ENCODE measurements at places on chromosomes 1 and 21.

- no peaks in the 10 kb centered on the region for H3K4me1 ChIP-seq
- H3K27me3 ChIP-seq, result no peaks in the 10 kb centered on the region
- H3K4me3 ChIP-seq, result no peak overlapping the region
- DNase-seq, result no peak
- H3K36me3 ChIP-seq, result no peaks in the 10 kb centered on the region
Observed at GRCh38 chr1:195721210-195721971, 886.8 kb downstream of the KCNT2 start.

DNA sequence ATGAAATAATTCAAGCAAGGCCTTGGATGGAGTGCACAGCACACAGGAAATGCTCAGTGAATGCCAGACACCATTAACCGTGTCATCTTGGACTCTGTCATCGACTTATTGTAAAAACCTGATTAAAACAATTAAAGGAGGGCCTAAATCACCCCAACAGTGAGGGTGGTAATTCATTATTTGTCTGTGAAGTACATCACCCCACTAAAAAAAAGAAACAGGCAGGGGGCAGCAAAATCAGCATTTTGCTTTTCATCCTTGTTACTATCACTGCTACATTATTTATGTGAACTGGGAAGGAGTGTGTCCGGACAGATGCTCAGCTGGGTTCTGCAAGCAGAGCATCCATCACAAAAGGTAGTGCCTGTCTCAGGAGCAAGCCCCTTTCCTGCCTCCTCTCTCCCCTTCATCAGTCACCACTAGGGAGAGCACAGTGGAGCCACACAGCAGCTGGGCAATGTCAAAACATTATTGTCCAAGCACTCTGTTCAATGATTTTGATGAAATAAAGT lies 98.5 kb downstream of the RERE start:
- no peak overlapping the region for H3K27ac ChIP-seq
- no peak overlapping the region for H3K4me3 ChIP-seq
- no peak for DNase-seq
- peaks cover 6% of the 10 kb centered on the region for H3K36me3 ChIP-seq
- H3K27me3 ChIP-seq, result no peaks in the 10 kb centered on the region

DNA sequence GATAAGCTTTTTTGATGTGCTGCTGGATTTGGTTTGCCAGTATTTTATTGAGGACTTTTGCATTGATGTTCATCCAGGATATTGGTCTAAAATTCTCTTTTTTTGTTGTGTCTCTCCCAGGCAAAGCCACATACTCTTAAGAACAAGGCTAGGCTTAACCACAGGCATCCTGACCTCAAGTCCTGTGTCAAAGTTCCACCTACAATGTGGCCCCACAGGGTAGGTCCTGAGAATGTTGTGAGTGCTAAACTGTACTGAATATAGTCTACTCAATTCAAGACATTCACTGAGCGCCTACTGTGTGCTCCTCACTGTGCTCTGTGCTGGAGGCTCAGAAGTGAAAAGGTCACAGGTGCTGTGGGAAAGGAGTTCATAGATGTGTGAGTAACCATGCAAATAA lies 20.6 kb downstream of the DDAH1 start:
- H3K27ac ChIP-seq, result no peak overlapping the region
- no peak for DNase-seq
- H3K4me1 ChIP-seq, result no peaks in the 10 kb centered on the region
- H3K27me3 ChIP-seq, result peaks cover 3% of the 10 kb centered on the region

- H3K27ac ChIP-seq, result no peak overlapping the region
- H3K36me3 ChIP-seq, result peaks cover 4% of the 10 kb centered on the region
- peaks cover 5% of the 10 kb centered on the region for H3K27me3 ChIP-seq
- H3K4me3 ChIP-seq, result no peak overlapping the region
- no peak for DNase-seq
Observed at GRCh38 chr1:197806718-197807117, 31.4 kb upstream of the DENND1B start.

DNA sequence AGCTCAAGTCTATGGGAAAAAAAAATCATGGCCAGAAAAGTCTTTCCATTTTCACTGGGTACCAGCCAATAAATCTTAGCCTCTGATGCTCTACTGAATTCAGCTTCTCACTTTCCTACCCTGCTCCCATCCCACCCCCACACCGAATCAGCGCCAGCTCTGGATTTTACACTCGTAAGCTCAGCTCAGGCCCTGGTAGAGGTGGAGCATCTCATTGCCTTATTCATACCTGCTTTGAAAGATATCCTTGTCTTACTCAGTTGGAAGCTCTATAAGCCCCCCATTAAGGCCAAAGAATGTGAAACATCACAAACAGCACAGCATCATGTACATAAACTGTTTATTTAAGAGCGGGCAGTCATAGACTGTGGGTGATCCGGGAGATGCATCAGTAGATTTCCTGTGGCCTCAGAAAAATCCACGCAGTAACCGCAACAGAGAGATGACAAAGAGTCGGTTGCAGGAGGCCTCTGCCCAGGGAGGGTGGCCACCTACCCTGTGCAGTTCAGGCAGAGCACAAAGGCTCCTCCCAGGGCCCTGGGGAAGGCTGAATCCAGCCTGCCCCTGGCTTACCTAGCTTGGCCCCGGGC lies 36.4 kb upstream of the ETS2 start:
- peaks cover 27% of the 10 kb centered on the region for H3K4me1 ChIP-seq
- H3K36me3 ChIP-seq, result no peaks in the 10 kb centered on the region
- H3K4me3 ChIP-seq, result peak overlapping the region; percentile 48
- H3K27ac ChIP-seq, result no peak overlapping the region

DNA sequence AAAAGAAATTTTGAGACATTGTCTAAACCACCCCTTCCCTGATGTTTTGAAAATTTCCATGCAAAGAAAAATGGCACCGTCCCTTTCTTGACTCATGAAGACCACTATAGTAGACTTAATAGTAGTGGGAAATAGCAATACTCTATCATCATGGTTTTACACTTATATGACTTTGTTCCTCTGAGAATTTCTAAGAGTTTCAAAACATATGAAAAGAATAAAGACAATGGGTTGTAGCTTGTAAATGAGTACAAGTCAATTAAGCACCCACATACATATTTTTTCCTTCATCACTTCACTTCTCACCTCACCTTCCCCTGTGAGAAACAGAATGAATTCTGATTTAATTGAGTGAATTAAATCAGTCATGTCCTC lies 151.7 kb downstream of the LYPLAL1 start:
- peak overlapping the region; percentile 17 for H3K27ac ChIP-seq
- H3K36me3 ChIP-seq, result peaks cover 16% of the 10 kb centered on the region
- no peak for DNase-seq
- no peak overlapping the region for H3K4me3 ChIP-seq

DNA sequence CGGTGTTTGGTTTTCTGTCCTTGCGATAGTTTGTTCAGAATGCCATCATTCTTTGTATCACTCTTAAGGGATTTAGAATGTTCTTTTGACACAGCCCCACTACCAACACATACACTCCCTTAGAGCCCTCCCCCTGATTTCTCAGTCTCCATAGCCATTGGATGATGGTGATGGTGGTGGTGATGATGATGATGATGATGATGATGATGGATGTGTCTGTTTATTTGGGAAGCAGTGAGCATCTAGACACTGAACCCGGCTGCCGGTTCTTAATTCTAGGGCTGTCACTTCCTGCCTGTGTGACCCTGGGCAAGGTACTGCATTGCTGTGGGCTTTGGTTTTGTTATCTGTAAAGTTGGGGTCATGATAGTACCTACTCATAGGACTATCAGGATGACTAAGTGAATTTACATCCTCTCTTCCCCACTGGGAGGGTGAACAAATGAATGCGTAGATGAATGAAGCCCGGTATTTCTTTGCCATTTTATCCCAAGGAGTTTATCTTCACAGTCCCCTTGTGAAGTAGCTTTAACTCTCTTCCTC lies 100.7 kb downstream of the HUNK start:
- H3K27me3 ChIP-seq, result peaks cover 5% of the 10 kb centered on the region
- DNase-seq, result no peak
- H3K4me3 ChIP-seq, result no peak overlapping the region
- H3K27ac ChIP-seq, result no peak overlapping the region

DNA sequence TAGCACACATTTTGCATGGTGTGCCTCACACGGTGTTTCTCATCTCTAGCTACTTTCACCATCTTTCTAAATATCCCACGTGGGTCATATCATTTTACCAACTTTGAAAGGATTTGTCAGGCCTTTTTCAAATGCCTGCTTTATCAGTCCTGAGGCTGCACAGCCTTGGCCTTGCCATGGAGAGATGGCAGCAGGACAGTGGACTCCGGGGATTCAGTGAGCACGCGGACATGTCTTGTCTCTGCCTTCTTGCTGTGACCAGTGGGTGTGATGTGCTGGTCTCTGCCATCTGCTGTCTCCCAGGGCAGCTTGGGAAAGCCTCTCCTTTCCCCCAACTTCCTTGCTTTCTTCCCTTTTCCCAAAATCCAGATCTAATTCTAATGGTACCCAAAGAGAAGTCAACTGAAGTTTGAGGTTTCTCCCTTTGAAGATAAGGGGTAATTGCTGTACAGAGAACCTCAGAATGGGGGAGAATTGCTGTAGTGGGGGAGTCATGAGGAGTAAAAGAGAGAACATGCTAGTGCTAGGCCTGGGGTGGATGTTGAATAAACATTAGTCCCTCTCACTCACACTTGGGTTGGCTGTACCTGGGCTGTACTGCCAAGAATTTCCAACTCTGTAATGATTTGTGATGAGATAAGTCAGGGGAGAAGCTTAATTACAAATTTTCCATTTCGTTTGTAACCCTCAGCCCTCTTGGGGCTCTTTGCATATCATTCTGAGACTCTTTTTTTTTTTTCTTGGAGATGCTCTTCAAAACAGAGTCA lies 99.5 kb downstream of the GALNT2 start:
- no peaks in the 10 kb centered on the region for H3K36me3 ChIP-seq
- no peak overlapping the region for H3K4me3 ChIP-seq
- no peaks in the 10 kb centered on the region for H3K27me3 ChIP-seq
- DNase-seq, result no peak
- peaks cover 38% of the 10 kb centered on the region for H3K4me1 ChIP-seq

DNA sequence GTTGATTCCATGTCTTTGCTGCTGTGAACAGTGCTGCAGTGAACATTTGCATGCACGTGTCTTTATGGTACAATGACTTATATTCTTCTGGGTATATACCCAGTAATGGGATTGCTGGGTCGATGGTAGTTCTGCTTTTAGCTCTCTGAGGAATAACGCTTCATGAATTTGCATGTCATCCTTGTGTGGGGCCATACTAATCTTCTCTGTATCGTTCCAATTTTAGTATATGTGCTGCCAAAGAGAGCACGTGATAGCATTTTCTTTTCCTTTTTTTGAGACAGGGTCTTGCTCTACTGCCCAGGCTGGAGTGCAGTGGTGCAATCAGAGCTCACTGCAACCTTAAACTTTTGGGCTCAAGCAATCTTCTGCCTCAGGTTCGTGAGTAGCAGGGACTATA lies 24.9 kb upstream of the MAP1LC3C start:
- no peaks in the 10 kb centered on the region for H3K36me3 ChIP-seq
- peak; percentile 3 for DNase-seq
- H3K27ac ChIP-seq, result no peak overlapping the region
- H3K4me3 ChIP-seq, result no peak overlapping the region
- H3K4me1 ChIP-seq, result peaks cover 18% of the 10 kb centered on the region
- no peaks in the 10 kb centered on the region for H3K27me3 ChIP-seq

DNA sequence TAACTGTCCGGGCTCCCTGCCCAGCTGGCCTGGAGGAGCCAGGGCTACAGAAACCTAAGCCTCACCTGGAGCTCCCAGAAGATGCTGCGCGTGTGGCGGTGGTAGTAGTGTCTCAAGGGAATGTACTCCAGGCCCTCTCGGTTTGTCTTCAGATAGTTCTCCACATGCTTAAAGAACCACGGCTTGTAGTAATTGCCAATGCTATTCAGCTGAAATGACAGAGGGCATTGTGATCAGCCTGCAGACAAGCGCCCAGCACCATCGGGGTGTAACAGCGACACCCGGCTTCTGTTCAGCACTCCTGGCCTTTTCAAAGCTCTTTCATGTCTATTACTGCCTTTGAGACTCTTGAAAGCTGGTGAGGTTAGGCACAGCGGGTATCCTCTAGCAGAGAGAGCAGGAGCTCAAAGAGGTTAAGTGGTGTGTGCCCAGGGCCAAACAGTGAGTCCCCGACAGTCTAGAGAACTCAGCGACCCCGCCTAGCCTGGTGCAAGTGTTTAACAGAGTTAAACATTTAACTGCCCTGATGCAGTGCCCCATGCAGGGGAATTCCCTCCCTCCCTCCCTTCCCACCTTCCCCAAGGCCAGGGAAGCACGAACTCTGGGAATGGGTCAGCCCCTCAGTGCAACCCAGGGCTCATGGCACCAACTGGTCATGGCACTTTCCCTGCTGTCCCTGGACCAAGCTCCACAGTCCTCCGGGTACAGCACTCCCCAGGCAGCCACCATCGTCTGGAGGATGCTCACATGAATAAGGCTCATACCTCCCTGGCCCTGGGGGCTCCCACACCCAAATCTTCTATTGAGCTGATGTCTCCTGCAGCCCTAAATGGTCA lies 21.5 kb downstream of the DHCR24 start:
- no peak overlapping the region for H3K27ac ChIP-seq
- no peak overlapping the region for H3K4me3 ChIP-seq
- DNase-seq, result no peak
- H3K27me3 ChIP-seq, result no peaks in the 10 kb centered on the region
- H3K36me3 ChIP-seq, result peaks cover 38% of the 10 kb centered on the region
- peaks cover 4% of the 10 kb centered on the region for H3K4me1 ChIP-seq

GRCh38 chr1:116270316-116271057 lies 102.6 kb upstream of the ATP1A1 start:
- H3K4me1 ChIP-seq, result no peaks in the 10 kb centered on the region
- peaks cover 21% of the 10 kb centered on the region for H3K27me3 ChIP-seq
- H3K36me3 ChIP-seq, result no peaks in the 10 kb centered on the region
- no peak overlapping the region for H3K4me3 ChIP-seq
- no peak for DNase-seq

DNA sequence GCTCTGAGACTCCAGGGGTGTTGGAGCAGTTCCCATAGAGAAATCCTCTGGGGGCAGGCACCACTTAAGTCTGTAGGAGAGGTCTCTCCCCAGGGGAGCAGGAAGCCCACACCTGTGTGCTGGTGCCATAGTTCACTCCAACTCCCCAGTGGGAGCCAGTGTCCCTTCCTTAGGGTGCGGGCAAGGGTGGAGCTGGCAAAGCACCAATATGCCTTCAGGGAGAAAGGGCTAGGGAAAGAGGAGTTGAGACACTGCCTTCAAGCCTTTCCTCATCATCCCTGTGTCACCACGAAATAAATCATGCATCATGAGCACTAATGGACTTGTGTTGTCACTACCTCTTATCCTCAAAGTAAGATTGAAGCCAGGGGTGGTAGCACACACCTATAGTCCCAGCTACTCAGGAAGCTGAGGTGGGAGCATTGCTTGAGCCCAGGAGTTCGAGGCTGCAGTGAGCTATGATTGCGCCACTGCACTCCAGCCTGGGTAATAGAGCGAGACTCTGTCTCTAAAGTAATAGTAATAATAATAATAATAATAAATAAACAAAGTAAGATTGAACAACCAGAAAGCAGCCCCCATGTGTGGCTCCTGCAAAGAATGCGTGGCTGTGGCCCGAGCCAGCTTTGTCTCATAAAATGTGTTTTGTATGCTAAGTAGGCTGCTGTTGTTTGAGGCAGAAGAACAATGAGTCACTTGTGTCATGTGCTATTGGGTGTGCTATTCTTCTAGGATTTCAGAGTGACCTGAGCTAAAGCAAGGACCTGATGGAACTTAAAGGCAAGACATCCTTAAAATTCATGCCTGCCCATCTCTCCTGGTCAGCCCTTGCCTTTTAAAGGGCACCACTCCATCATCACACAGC lies 6.7 kb upstream of the TIE1 start:
- no peak for DNase-seq
- no peaks in the 10 kb centered on the region for H3K4me1 ChIP-seq
- no peaks in the 10 kb centered on the region for H3K27me3 ChIP-seq
- no peak overlapping the region for H3K27ac ChIP-seq
- H3K36me3 ChIP-seq, result no peaks in the 10 kb centered on the region
- no peak overlapping the region for H3K4me3 ChIP-seq

GRCh38 chr1:29651684-29652665 lies 415.7 kb downstream of the PTPRU start:
- no peaks in the 10 kb centered on the region for H3K4me1 ChIP-seq
- peak overlapping the region; percentile 88 for H3K27ac ChIP-seq
- H3K27me3 ChIP-seq, result peaks cover 14% of the 10 kb centered on the region
- H3K4me3 ChIP-seq, result no peak overlapping the region
